Fibroblast of mammary gland (primary cell): ENCODE measurements at places on chromosomes 1 and 21.

DNA sequence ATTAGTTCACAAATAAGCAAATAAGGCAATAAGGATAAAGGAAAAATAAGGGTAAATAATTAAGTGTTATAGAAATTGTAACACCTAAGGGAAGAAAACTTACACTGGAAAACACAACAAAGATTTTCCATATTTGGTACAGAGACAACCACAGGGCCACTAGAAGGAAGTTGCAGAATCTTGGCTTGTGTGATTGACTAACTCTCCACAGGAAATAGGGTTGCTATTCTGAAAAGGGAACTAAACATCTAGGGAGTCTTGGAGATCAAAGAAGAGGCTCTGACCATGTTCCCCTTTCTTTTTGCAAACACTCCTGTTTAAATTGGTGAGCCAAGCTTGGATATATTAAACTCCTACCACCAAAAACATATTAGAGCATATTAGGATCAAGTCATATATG is 59.1 kb downstream of the APCS start:
- DNase-seq: no peak

GRCh38 chr1:238991765-238992495 is 394.4 kb upstream of the CHRM3 start:
- peak; percentile 12 for DNase-seq

DNA sequence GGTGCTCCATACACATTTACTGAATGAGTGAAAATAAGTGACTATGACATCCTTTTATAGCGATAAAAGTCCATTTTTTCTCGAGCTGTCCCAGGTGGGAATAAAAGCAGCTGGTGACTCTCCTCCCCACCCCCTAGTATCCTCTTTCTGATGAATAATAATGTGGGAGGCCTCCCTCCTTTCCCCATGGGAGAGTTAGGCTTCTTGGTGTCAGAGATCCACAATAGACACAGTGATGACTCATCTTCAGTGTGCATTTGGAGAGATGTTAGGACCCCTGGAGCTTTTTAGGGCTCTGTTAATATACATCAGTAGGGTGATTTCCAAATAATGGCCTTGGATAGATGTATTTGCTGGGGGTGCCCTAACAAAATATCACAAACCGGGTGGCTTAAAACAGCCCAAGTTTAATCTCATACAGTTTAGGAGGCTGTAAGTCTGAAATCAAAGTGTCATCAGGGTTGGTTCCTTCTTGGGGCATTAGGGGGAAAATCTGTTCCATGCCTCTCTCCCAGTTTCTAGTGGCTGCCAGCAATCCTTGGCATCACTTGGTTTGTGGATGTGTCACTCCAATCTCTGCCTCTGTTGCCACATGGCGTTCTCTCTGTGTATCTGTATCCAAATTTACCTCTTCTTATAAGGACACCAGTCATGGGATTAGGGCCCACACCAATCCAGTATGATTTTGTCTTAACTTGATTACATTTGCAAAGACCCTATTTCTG is 4.4 kb upstream of the PHC2 start:
- peak; percentile 97 for DNase-seq

- DNase-seq: no peak
These were observed 8.2 kb upstream of the ASAP3 start for GRCh38 chr1:23492132-23492720.

GRCh38 chr1:157168015-157168414 is 29.8 kb upstream of the ETV3 start:
- no peak for DNase-seq

DNA sequence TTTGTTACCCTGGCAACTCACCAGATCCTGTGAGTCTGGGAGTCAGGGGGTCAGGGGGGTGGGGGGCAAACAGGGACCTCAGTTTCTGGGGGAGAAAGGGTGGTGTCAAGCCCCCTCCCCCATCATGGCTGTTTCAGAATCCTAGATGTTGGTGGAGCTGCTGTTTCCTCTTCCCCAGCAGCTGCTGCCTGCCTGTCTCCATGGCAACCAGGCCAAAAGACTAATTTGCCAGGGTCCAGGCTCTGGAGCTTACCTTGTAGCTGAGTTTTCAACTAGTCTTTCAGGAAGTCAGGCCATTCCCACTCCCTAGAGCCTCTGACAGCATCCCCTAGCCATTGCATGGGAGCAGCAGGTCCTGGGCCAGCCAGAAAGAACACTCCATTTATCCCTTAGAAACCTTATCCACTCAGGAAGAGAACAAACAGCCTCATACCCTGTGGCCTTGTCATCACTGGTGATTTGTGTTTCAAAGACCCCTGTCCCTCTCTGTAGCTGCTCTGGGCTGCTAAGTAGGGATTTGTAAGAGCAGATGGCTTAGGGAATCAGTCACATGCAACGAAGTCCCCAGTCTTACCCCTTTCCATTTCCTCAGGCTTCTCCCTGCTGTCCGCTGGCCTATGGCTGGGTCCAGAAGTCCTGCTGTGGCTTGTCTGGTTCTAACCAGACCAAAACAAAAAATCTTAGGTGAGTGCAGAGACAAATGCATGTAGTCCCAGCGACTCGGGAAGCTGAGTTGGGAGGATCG is 21.5 kb upstream of the STMN1 start:
- no peak for DNase-seq

DNA sequence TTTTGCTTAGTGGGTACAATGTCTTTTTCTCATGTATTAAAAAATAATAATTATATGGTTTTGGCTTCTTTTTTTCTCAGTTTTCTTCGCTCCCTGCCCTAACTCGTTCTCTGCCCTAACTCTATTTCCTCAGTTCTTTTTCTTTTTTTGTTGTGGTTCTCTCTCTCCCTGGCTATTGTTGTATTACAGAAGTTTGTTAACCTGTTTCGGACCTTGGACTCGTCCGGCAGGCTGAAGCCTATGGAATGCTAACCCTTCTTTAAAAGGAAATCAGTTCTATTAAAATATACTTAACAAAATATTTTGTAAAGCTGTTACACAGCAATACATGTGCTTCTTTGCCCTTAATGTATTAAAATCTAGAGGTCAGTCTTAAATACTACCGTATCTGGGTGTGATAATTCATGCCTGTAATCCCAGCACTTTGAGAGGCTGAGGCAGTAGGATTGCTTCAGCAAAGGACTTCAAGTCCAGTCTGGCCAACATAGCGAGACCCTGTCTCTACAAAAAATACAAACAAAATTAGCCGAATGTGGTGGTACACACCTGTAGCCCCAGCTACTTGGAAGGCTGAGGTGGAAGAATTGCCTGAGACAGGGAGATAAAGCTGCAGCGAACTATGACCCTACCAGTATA is 64.1 kb downstream of the ANGPTL1 start:
- no peak for DNase-seq

DNA sequence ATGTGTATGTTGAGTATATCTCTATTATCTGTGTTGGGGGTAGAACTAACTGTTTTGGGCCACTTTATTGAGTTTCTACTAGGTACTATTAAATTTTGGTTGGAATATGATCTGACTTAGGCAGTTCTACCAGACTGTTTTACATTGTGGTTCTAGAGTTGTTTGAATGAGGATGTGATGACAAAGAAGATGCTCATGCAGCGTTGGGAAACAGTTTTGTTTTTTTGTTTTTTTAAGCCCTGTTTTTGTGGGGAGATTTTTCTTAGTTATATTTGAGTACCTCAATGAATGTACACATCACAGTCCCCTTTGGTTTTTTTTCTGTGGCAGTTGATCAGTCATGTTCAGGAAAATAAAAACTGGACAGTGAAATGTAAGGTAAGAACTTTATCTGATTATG is 40.1 kb downstream of the TMED5 start:
- peak; percentile 54 for DNase-seq

DNA sequence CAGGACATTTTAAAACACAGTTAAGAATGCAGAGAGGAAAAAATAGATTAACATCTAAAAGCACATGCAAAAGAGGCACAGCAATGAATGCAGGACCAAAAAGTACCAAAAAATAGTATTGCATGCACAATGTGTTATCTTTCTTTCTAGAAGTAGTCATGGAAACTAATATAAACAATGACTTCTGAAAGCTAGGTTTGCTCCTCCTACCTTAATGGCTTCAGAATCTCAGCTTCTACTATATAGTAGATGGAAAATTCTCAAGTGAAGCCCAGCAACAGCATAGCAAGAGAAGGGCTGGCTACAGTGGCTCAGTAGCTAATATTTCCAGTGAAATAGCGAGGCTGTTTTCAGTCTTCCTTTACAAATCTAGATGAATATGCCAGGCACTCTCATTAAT is 125.1 kb downstream of the CRB1 start:
- DNase-seq: no peak

- DNase-seq: no peak
These were observed 21.1 kb downstream of the SMAP2 start for GRCh38 chr1:40394491-40395172.

- no peak for DNase-seq
These were observed 237.4 kb downstream of the LMX1A start for GRCh38 chr1:165119086-165119485.

- DNase-seq: no peak
These were observed 125.1 kb downstream of the PRRX1 start for GRCh38 chr1:170789063-170789462.

- peak; percentile 82 for DNase-seq
These were observed 48.0 kb upstream of the ZC3H11B start for GRCh38 chr1:219660666-219661463.

GRCh38 chr21:37389456-37389855 is 22.9 kb downstream of the DYRK1A start:
- no peak for DNase-seq

- DNase-seq: no peak
These were observed 19.4 kb downstream of the FYB2 start for GRCh38 chr1:56799605-56800400.

DNA sequence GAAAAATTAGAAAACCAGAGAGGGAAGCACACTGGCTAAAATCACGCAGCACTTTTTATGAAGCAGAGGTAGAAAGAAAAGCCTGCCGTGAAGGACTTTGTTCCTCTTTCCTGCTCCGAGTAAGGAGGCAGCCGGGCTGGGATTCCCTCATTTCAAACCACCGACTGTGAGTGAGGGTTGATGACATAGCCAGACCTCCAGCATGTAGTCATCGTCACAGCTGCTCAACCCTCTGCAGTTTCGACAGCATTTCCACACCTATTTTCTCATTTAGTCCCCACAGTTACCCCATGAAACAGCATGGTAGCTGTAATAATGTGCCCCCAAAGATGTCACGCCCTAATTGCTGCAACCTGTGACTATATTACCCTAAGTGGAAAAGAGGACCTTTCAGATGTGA is 35.3 kb downstream of the FCRL5 start:
- no peak for DNase-seq

DNA sequence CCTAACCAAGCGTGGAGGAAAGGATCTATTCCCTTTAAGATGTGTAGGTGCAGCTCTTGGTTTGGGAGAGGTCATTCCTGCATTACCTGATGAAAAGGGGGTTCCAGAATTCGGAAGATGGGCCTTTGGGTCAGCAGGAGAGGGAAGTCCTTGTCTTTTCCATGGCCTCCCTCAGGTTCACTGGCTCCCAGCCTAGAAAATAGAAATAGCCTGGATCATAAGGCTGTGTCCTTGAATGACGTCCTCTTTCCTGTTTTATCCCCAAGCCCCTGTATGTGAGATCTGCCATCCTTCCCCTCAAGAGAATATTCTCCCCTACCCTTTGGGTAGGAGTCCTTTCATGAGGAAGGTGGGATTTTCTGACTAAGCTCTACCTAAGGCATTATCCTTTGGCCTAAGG is 14.5 kb upstream of the RPS8 start:
- DNase-seq: no peak

DNA sequence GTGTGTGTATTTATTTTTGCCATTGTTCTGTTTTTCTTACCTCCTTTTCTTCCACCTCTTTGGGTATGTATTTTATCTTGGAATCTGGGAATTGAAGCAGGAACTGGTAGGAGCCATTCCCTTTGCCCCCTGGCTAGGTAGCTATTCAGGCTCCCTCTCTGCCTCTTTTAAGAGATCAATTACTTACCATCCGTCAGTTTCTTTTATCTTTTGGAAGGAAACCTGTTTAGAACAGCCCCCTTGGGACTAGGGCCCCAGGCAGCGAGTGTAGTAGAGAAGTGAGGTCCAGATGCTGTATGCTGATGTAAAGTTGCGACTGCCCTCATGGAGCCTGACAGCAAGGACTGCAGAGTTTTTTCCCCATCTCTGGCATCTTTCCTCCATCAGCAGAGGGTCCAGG is 41.6 kb downstream of the KIRREL1 start:
- DNase-seq: no peak

DNA sequence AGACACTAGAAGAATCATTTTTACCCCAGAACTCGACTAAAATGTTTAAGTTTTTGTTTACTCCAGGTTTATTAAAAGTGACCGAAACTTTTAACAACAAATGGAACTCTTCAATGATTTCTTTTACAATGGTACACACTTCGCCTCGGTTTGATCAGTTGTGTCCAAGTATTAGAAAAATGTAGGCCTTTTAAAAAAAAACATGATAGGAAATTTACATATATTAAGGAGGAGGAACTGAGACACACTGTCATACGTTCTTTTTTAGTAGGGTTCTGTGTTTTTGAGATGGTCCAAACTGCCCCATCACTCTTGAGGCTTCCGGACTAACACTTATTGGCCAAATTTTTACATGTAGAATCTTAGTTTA is 1.3 kb downstream of the PRDM2 start:
- DNase-seq: no peak

GRCh38 chr1:232451506-232451905 is 178.4 kb downstream of the SIPA1L2 start:
- DNase-seq: no peak

- DNase-seq: peak; percentile 25
These were observed 12.7 kb upstream of the HEYL start for GRCh38 chr1:39652105-39652504.

DNA sequence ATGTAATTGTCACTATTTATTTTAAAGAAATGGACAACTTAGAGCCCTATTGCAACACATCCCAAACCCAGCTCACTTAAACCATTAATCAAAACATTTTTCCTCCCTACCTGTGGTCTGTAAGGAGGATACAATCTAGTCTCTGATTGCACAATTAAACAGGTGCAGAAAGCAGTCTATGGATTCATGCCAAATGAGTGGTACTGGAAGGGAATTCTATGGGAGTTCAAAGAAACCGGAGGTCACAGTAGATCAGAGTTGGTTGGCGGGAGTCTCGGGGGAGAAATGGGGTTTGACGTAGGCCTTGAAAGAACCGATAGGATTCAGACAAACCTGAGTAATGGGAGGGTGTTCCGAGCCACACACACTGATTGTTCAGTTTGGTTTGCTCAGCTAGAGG is 314.9 kb downstream of the KIF26B start:
- DNase-seq: no peak

GRCh38 chr1:61568460-61569302 is 156.3 kb downstream of the TM2D1 start:
- DNase-seq: no peak
